ENCODE measurements at places on chromosomes 5 and 9.

GRCh38 chr9:118222375-118222774, 518.2 kb downstream of the TLR4 start:
- DNase-seq: no peak

DNA sequence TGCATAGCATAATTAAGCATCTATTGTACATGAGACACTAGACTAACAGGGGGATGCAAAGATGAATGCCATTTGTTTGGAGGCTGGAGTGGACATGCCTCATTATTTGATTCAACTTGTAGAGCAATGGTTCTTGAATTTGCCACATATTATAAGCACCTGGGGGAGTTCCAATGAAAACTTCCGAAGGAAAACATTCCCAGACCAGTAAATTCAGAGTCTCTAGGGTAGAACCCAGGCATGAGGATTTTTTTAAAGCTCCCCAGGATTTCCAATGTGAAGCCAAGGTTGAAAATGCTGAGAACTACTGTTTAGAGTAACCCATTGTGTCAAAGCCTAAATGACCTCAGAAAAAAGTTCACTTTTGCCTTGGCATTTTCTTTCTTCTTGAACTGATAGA, 93.9 kb upstream of the ITGA1 start:
- no peak for DNase-seq

GRCh38 chr5:141567513-141568117, 51.2 kb downstream of the DIAPH1 start:
- DNase-seq: no peak

- DNase-seq: no peak
Measured at GRCh38 chr5:143133721-143134120, 269.8 kb downstream of the NR3C1 start.

DNA sequence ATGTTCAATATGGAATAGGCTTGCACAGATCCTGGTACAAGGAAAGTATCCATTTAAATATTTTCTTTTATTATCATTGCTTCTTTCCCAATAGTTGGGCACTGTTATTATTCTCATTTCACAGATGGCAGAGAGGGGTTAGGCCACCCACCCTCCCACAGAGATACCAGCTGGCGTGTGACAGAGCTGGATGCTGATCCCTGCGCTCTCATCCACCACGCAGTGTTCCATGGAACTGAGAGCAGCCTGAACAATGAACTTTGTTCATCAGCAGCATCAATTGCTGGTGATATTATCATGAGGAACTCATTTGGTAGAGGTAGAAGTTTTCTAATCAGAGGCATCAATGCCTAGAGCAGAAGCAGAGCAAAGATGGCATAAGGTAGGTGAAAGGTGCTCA, 227.9 kb downstream of the ESM1 start:
- DNase-seq: no peak

DNA sequence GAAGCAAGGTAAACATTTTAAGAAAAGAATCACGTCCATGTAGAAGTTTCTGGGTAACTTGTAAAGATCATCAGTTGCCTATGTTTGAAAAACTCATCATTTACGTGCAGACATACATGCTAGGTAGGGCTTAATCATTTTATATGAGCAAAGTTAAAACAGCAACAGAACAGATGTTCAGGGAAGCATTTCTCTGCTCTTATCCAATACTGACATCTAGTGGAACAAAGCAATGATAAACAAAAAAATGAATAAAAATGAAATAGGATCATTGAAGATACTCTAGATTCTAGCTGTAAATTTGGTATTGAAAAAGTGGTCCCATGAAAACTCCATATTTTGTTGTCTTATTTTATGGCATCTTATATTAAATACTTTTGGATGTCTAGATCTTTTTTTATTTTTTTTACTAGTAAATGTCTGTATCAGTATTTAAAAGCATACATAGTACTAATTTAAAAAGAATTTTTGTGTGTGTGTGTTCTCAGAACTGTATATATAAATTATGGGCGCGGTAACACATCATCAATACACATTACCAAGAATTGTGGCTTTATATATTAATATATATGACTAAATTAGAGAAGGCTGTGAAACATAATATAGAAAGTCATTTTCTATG, 1050.2 kb downstream of the CDH12 start:
- no peak for DNase-seq

DNA sequence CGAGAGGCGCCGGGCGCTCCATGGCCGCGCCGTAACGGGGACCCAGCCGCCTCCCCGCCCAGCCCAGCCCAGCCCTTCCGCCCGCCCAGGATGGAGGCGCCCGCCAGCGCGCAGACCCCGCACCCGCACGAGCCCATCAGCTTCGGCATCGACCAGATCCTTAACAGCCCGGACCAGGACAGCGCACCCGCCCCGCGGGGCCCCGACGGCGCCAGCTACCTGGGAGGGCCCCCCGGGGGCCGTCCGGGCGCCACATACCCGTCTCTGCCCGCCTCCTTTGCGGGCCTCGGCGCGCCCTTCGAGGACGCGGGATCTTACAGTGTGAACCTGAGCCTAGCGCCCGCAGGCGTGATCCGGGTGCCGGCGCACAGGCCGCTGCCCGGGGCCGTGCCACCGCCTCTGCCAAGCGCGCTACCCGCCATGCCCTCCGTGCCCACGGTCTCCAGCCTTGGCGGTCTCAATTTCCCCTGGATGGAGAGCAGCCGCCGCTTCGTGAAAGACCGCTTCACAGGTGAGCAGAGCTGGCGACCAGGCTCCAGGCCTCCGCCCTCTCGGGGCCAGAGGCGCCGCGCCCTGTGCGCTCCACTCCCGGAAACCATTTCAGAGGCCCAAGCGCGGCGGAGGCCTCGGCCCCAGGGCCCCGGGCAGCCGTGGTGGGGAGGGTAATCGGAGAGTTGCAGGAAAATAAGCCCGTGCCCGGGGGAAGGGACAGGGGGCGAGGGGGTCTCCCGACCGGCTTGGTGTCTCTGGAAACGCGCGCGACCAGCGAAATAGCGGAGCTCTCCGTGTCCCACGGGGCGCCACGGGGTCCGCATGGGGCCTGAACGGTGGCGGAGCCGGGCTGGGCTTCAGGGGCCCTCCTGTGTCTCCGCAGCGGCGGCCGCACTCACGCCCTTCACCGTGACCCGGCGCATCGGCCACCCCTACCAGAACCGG, 496 bp downstream of the TLX3 start:
- DNase-seq: no peak

DNA sequence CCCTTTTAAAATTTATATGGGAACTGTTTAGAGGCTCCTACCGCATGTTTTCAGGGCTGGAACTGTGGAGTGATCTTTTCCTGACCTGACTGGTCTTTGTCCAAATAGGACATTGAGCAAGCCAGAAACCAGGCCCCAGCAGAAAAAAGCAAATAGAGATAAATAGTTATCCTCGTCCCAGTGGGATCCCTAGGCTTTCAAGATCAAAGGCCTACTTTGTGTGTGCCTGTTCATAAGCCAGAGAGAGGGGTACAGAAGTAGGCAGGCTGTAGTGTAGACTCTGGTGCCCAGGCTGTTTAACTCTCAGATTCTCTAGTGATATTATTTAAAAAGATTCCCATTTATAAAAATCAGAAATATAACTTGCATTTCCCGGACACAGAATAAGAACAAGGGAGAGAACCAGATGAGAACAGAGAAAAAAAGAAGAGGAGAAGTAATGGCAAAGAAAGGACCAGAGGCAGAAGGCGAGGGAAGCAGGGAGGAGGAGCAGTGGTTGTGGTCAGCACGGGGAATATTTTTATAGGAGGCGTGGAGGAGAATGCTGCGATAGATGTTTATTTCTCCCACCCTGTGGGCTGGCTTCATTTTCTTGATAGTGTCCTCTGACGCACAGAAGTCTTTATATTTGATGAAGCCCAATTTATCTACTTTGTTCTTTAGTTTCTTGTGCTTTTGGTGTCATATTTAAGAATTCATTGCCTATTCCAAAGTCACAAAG, 101.2 kb downstream of the AOPEP start:
- no peak for DNase-seq

GRCh38 chr5:1765880-1766235, 33.8 kb downstream of the MRPL36 start:
- no peak for DNase-seq

GRCh38 chr5:5418764-5419163, 3.7 kb upstream of the ICE1 start:
- no peak for DNase-seq

- no peak for DNase-seq
Measured at GRCh38 chr5:168312606-168313295, 21.3 kb downstream of the WWC1 start.

DNA sequence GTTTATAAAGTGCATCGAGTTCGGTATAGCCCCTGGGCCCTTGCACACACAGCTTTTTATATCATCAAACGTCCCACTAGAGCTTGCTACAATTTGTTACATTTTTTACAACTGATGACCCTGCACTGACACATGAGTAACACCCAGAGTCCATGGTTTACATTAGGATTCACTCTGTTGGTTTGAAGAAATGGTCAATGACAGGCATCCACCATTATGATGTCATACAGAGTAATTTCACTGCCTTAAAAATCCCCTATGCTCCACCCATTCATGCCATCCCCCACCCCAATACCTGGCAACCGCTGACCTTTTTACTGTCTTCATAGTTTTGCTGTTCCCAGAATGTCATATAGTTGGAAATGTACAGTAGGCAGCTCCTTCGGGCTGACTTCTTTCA, 130.2 kb downstream of the MED10 start:
- no peak for DNase-seq

DNA sequence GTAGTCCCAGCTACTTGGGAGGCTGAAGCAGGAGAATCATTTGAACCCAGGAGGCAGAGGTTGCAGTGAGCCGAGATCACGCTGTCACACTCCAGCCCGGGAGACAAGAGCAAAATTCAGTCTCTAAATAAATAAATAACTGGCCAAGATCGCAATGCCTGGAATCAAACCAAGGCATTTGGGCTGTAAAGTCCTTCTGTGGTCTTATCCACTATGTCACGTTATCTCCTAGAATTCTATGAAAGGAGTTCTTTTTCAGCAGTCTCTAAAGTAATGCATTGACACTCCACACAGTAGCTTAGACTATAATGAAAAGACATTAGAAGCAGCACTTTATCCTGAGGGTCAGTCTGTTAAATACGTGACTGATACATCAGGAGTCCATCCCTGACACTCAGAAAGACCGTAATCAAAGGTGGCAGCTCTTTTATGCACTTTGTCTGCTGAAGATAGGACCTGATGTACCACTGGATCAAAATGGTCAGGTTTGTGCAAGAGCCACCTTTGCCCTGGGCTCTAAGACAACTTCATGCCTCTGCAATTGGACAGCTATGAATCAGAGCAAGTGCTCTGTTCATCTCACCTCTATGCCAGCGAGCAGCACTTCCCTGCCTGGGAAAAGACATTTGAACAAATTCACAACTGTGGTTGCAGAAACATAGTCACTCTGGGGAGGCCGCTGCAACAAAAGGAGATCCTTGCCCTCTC, 31.7 kb upstream of the GNA14 start:
- DNase-seq: no peak

GRCh38 chr5:139849942-139850341, 54.3 kb downstream of the PSD2 start:
- no peak for DNase-seq

Measured in esophagus squamous epithelium (tissue), 5 donors.